IPS DF 6.9 (cell line): ENCODE measurements at places on chromosomes 1 and 21.

DNA sequence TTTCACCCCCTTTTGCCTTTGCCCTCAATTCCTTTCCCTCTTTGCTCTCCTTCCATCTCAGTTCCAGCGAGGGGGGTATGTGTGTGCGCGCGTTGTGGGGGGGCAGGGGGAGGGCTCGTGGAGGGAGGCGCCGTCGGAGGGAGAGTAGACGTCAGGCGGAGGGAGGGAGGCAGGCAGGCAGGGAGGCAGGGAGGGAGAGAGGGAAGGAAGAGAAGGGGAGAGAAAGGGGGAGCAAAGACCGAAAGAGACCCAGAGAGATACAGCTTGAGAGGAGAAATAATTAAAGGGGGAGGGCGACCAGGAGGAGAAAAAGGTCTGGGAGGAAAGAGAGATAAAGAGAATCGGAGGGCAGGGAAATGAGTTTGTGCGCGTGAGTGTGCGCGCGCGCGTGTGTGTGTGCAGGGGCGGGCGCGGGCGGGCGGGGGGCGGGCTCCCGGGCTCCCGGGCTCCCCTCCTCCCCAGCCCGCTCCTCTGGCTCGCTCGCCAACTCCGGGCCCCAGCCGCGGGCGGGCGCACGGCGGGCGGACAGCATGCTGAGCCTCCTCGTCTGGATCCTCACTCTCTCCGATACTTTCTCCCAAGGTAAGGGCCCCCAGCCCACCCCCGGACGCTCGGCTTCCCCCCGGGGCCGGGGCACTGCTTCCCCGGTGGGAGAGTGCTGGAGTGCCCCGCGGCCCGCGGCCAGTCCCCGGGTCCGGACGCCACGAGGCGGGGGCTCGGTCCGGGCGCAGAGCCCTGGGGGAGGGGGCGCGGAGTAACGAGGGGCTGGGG, at the start of gene KIRREL1:
TSS of gene KIRREL1 (plus strand) at position 499 of the 771 bp plus-strand sequence. CDS start at position 531, 32 bp downstream.
- H3K27ac ChIP-seq = no peak within 1 kb of the TSS
- DNase-seq = no peak
- H3K4me1 ChIP-seq = peaks cover 20% of the 10 kb centered on the region

DNA sequence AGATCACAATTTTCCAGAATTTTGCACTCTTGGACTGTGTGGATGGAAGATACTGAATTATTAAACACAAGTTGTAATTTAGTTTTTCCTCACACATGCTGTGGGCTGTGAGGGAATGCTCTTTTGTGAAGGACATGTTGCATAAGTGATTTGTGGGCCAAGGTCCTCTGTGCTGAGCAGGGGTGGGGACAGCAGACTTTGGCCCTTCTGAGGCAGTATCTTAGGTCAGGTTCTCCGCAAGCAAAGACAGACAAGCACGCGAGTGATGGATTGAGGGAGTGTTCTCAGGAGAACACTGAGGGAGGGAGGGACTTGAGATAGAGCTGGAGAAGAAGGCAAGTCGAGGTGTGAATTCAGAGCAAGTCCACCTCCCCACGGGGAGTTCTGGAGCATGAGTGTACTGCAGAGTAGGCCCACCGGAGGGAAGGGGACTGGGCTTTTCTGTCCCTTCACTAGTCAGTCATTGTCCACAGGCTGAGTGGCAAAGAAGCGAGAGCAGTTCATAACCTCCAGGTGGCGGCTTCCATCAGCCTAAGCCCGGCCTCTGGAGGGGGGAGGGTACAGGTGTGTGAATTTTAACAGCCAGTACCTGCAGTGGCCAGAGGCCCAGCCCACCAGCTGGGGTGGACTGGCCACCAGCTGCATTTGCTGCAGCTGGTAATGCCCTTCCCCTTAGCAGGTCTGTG, 19.1 kb upstream of the CD101 start:
- H3K27me3 ChIP-seq = no peaks in the 10 kb centered on the region
- H3K27ac ChIP-seq = no peak overlapping the region
- H3K4me1 ChIP-seq = peaks cover 3% of the 10 kb centered on the region; the same call in 1 of the 2 replicates
- H3K4me3 ChIP-seq = no peak overlapping the region

DNA sequence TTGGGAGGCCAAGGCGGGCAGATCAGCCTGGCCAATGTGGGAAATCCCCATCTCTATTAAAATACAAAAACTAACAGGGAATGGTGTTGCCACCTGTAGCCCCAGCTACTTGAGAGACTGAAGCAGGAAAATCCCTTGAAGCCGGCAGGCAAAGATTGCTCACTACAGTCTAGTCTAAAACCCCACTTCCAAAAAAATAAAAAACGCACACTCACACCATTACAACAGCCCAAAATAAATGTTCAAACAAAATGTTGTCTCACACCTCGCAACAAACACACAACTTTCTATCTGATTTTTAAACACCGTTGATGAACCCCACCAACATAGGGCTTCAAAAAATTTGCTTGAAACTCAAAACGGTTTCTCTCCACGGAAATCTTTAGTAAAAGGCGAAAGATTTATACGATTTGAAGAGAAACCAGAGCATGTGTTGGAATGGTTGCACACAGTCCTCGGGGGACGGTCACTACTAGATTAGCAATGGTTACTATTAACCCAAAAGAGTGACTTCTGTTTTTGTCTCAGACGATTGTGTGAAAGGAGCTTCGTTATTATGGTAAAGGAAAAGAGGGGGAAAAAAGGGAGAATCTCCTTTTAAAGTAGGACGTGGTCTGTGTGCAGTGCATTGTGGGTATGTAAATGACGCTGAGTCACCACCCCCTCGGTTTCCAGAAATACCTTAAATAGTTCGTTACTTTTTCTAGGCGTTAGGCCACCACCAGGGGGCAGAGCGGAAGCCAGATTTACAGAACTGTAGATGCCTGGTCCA, at the start of gene RNU5D-1:
TSS of gene RNU5D-1 (minus strand) at position 430 of the 772 bp plus-strand sequence.
- H3K4me3 ChIP-seq = no peak within 1 kb of the TSS
- no peaks in the 10 kb centered on the region for H3K36me3 ChIP-seq
- DNase-seq = peak; percentile 89

- peaks cover 2% of the 10 kb centered on the region; the same call in 1 of the 2 replicates for H3K4me1 ChIP-seq
- H3K36me3 ChIP-seq = no peaks in the 10 kb centered on the region
- no peak overlapping the region for H3K4me3 ChIP-seq
- no peaks in the 10 kb centered on the region for H3K27me3 ChIP-seq
- no peak for DNase-seq
- H3K27ac ChIP-seq = no peak overlapping the region
Observed at GRCh38 chr1:182803846-182804245, 14.3 kb downstream of the NPL start.

GRCh38 chr1:204879351-204879750, 8.7 kb downstream of the NFASC start:
- peaks cover 6% of the 10 kb centered on the region; the same call in 1 of the 2 replicates for H3K4me1 ChIP-seq
- DNase-seq = no peak
- no peak overlapping the region for H3K27ac ChIP-seq

DNA sequence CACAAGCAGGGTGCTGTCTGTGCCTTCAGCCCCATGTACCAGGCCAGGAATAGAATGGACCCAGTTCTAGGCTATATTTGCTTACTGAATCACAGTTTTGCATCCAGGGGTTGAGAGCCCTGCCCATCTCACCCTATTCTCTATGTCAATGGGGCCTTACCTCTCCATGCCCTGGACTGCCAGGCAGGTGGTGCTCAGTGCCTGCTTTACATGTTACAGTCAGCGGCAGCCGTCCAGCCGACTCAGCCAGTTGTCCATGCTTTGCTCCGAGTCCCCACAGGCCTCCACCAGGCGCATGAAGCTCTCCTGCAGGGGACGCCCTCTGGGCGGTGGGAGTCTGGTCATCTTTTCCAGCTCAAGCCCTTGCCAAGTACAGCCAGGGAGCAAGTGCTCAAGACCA, 12.2 kb upstream of the FAM167B start:
- no peaks in the 10 kb centered on the region for H3K4me1 ChIP-seq
- peaks cover 12% of the 10 kb centered on the region; the same call in 1 of the 2 replicates for H3K36me3 ChIP-seq
- DNase-seq = no peak
- H3K27me3 ChIP-seq = no peaks in the 10 kb centered on the region
- H3K27ac ChIP-seq = no peak overlapping the region

DNA sequence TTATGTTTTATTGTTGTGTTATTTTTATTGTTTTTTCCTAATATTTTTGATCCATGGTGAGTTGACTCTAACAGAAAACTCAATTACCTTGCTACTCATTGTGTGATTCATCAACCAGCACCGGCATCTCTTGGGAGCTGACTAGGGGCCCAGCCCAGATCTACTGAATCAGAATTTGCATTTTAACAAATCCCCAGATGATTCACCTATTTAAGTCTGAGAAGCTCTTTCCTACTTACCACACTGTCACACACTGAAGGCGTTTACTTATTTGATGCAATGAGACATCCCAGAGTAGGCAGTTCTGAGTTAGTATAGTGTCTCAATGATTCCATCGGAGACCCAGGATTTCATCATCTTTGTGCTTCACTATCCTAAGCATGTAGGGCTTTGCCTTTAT, 416.6 kb downstream of the RWDD3 start:
- H3K27me3 ChIP-seq = no peaks in the 10 kb centered on the region
- no peaks in the 10 kb centered on the region for H3K36me3 ChIP-seq
- no peak overlapping the region for H3K4me3 ChIP-seq
